Hematopoietic multipotent progenitor cell treated with erythropoietin and hydrocortisone succinate and interleukin-3 and kit ligand, for 6 days (in vitro differentiated cells): ENCODE measurements at places on chromosomes 12 and 14.

GRCh38 chr12:15887043-15887817 is 5.0 kb downstream of the STRAP start:
- DNase-seq, result no peak

DNA sequence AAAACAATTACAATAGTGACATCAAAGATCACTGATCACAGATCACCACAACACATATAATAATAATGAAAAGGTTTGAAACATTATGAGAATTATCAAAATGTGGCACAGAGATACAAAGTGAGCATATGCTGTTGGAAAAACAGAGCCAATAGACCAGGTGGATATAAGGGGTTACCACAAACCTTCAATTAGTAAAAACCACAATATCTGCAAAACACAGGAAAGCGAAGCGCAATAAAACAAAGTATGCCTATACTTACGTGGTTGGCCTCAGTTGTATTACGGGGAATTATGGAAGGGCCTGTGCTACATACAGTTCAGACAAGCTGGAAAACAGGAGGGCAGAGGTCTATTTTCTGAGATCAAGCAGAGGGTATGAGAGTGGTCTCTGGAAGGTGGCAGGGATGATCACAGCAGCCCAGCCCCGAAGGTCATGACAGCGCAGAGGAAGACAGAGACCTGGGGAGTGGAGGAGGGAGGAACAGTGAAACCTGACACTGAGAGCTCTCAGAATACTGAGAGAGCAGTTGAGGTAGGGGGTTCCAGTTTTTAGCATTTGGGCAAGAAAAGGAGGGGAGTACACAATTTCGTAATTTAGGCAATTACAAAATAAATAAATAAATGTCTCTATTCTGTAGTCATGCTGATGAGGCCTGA is 41.3 kb downstream of the IFNG start:
- no peak for DNase-seq

DNA sequence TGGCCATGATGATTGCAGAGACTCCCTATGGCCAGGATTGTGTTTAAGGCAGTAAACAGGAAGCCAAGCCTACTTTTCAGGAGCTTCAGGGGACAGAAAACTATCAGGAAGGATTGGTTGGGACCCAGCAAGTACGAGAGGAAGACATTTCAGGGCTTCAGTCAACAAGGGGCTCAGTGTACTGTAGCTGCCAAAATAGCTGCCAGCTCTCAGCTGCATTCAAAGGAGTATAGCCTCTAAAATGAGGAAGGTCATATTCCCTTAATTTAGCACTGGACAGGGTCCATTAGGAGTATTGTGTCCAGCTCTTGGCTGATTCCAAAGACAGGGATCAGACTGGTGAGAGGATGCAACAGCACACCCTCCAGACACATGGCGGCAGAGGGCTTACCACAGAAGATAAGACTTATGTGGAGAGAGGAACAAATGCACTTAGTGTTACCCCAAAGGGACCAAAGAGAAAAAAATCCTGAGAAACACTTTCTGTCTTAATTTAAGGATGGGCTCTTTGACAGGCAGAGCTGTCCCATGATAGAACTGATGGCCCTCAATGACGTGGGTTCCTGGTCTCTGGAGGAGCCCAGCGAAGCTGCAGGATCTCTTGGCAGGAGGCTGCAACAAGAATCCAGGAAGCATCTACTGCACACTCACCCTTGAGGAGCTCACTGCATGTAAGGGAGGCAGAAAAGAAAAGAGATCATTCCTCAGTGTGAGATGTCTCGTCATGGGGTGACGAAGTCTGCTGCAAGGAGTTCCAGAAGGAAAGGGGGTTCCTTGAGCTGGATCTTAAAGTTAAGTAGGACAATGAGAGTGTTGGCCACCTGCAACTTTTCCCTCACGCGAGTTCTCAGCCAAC is 14.8 kb downstream of the BDKRB1 start:
- no peak for DNase-seq

GRCh38 chr14:29953501-29953900 is 25.9 kb upstream of the PRKD1 start:
- DNase-seq, result no peak

DNA sequence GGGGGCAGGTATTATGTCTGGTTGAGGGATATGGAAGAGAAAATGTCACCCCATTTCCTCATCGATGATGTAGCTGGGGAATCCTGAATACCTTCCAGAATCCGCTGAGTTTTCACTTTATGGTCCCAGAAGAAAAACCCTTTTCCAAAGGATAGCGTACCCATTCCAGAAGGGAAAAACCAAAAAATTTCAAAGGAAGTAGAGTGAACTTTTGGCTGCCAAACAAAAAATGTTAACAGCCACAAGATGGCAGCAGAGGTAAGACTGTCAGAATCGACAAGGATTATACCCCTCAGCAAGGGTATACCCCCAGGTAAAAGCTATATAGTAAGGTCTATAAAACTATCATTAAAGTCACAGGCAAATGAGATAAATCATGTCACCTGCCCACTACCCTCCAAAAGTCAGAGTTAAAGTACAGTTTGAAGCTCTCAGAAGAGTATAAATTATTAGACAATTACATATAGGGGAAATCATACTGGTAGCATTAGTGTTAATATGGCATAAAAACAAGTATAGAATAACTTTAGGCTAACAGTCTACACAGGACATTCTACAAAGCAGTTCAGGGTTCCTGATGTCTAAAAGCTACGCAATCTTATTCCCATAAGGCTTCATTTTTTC is 18.0 kb downstream of the ACIN1 start:
- DNase-seq, result peak; percentile 71

DNA sequence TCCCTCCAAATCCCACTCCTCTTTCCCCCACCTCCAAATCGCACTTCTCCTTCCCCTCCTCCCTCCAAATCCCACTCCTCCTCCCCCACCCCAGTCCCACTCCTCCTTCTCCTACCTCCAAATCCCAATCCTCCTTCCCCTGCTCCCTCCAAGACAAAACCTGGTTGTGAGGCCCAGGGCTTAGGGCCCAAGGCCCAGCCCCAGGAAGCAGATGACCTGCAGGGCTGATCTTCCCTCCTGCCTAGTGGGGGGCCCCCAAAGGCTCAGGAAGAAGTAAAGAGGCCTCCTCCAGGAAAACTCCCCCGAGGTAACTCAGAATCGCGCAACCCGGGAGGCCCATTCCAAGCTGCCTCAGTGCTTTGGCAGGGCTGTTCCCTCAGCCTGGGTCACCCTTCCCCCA is 34.4 kb downstream of the NCOR2 start:
- no peak for DNase-seq

DNA sequence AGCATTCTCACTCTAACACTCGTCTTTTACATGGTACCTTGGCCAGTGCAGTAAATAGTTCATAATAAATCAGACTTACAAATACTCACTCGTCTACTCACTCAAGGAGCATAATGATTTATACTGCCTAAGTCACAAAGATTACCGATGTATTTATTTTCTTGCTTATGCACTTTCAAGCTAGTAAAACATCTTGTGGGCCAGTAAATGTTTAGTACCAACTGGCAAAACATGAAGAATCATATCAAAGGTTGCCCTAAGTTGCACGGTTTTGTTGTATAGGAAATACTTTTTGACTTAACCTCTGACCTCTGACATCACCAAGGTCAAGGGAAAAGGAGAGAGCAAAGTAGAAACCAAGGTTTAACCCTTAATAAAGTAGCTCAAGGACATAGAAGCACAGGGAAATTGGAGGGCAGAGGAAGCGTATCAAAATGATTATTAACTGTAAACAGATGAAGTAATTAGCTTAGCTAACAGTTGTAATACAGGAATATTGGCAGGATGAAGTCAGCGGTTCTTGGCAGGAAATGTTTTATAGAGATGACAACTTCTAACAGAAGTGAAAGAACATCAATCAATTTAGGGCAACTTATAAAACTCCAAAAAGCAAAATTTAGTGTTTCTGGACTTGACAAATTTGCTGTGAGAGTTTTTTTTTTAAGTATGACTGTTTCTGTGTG is 131.9 kb downstream of the HMGA2 start:
- DNase-seq, result no peak

- no peak for DNase-seq
These were observed 53.8 kb downstream of the PLEKHG3 start for GRCh38 chr14:64758025-64758521.

GRCh38 chr14:61438860-61439765 is 117.7 kb downstream of the PRKCH start:
- peak; percentile 57 for DNase-seq

DNA sequence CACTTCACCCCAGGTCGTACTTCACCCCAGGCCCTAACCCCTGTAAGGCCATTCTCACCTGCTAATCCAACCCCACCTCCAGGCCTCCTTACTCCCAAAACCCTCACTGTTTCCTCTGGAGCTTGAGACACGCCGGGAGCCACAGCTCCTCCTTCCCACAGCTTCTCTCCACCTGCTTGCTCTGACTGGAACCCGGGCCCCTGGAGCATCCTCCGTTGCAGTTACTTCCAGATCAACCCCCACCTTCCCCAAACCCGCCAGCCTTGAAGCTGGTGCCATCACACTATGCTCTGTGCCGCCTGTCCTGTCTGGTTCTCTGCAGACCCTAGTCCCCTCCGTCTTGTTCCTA is 34.6 kb upstream of the PPP2R5C start:
- no peak for DNase-seq

DNA sequence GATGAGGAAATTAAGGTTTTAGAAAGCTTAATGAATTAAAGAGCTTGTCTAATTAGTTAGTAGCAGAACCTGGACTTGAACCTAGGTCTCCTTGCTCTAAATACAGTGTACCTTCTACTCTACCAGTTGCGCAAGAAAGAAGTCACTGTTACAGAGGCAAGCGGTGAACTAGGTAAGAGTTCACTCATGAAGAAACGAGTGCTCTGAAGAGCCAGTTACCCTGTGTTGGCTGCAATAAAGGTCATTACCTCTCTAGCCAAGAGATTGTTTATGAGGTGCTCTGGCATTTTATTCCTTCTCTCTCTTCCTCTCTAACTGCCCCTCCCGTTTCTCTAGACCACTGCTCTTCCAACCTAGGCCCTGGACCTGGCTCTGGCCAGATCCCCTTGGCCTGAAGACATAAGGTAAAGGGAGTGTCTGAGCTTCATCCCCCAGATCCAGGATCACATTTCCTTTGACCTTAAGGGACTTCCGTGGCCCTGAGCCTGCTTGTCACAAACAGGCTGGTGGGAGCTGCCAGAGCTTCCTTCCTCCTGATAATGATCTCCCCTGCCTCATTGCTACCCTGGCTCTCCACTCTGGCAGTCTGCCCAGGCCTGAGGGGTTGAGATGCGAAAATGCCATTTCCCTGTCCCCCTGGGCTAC is 1.9 kb downstream of the RNASE7 start:
- peak; percentile 86 for DNase-seq

DNA sequence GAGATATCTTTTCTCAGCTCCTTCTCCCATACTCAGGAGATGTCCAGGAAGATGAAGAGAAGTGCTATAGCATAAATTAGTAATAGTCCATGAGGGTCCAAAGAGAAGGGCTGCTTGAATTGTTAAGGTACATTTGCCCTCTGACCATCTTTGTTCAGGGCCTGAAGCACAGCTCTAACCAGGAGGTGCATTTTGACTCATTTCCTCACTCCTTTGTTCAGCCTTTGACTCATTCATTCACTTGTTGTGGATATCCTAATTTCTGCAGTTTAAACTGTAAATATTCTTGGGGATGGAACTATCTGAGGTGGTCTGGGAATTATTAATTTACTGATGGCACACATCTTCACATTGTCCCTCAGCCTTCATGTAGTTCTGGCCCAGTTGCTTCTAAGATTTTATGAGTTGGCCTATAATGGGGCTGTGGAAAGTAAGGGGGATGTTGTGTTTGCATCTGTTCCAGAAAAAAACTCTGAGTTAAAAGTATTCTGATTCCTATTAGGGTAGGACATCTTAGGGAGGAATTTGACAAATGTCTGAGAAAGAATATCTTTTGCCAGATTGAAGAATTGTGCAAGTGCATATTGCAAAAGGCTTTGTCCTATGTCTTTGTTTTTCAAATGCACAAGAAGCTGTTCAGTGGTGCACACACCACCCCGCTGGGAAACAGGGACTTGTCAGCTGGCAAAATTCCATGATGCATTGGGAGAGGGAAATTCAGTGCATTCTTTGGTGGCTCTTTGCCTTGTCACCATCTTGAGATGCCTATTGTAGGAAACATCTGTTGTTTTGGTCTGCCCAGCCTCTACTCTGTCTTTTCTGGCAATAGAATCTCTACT is 22.1 kb downstream of the SMOC1 start:
- no peak for DNase-seq

- DNase-seq, result no peak
These were observed 3.5 kb downstream of the TGM1 start for GRCh38 chr14:24259282-24260025.

DNA sequence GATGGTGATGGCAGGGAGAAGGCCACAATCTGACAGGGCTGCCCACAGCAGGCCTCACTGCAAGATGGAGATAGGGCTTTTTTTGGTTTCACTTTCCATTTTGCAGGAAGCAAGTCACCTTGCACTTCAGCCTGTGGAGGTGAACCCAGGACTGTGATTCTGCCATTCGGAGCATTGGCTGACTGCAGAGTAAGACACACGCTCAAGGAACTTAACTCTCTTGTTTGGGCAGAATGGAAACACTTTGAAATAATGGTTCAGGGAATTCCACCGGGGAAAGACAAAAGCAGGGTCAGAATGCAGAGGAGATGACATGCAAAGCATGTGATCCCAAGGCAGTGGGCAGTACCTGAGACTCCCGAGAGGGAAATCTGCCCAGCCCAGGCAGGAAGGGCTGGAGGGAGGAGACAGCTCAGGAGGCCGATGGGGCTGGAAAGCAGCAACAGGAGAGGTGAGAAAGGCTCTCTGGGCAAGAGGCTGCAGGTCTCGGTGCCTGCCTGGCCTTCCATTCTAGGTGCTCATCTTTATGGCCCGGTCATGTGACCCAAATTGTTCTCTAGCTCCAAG is 58.7 kb upstream of the PRMT8 start:
- DNase-seq, result no peak
